ENCODE measurements at places on chromosomes 1 and 21.

GRCh38 chr1:160284220-160284781, 632 bp downstream of the PEX19 start:
- DNase-seq = no peak

DNA sequence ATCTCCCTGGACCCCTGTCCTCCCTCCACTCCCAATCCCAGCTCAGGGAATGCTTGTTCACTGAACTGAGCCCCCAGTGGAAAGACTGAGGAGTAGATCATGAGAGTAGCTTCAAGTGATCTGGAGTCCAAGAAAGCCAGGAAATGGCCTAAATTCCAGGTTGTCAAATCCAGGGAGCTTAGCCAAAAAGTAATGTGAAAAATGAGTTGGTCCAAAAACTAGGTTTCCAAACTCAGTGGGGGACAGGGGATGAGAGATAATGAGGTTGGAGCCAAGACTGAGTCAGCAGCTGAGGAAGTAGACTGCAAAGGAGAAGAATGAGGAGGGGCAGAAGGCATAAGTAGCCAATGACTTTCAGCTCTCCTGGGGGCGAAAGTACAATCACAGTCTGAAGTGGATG, 284.1 kb upstream of the BEND5 start:
- no peak for DNase-seq

DNA sequence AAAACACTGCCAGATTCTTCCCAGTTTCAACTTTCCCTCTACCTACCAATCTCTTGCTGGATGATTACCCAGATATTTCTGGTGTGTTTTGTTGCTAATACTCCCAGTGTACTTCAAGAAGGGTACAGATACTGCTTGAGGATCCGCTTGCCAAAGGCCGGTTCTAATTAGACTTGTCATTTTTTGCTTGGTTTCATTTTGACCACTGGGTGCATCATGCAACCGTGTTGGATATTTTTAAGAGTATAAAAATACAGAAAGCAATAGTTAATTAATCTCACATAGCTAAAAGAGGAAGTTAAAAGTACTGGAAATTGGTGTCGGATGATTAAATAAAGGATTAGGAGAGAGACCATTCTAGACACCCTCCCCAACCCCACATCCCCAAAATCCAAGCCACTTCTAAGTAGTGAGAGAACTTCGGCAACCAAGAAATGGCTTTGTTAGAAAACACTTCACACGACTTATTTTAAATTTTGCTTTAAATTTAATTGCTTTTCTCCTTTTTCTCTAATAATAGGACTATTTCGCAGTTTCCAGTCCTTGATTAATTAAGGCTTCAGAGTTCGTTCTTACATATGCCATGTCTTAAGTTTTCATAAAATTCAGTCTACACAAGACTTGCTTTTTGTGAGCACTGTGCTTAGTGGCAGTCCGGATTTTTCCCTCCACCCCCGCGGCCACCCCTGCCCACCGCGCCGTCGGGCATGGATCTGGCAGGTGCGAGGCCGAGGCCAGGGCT, 2.5 kb upstream of the CDKN2C start:
- DNase-seq = no peak

GRCh38 chr1:213457186-213457585, 406.1 kb downstream of the RPS6KC1 start:
- no peak for DNase-seq

DNA sequence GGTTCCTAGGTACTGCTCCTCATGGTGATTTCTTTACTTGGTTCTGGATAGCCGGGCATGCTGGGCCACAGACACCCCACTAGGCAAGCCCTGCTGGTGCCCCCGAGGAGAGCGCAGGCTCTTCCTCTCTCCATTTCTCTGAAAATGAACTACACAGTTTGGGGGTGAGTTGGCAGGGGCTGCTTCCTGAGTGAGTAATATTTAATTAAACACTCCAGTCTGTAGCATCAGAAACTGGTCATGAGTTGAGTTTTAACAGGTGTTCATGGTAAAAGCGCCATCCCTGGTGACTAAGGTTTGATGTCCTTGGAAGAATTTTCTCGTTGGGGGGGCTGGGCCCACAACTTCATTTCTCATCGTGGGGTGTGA, 1.7 kb downstream of the SPSB1 start:
- DNase-seq = peak; percentile 32

GRCh38 chr1:47002211-47002610, 21.3 kb upstream of the CYP4X1 start:
- no peak for DNase-seq

Measured in activated naive CD4-positive, alpha-beta T cell treated with anti-CD3 and anti-CD28 coated beads, Interleukin-2, amount 50 U/mL, for 16 hours (primary cell).